T1000 (cell line): ENCODE measurements at places on chromosomes 7 and 10.

GRCh38 chr7:136245327-136246004 lies 268.3 kb upstream of the MTPN start:
- DNase-seq, result no peak

DNA sequence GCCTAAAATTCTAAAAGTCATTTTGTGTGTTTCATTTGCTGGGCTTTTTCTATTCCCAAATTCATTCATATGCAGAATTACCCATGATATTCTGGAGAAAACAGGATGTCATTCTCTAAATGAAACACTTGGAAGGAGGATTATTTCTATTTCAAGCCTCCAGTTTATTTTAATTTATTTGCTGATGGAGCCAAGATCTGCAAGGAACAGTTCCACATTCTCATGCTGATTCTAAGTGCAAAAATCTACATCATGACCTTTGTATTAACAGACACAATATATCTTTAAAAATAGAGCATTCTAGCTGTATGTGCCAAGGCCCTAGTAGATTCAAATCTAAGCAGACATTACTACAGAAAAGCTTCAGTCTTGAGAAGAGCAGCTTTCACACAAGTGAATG lies 51.3 kb upstream of the KCND2 start:
- DNase-seq, result no peak

DNA sequence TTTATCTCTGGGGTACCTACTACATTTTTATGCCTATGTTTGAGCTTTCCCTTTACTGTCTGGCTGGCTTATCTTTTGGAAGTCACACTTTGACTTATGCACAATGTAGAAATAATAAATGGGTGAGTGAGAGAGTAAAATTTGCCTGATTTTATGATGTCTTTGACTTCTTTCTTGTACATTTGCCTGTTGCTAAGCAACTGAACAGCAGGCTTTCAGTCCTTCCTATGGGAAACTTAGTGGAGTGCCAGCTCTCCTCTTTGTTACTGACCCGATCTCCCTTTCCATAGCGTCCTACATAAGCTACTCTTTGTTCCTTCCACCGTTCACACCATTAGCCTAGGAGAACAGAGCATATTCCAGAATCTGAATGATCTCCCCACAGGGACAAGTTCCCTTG lies 4.2 kb downstream of the TAS2R60 start:
- DNase-seq, result no peak

- DNase-seq, result no peak
These were observed 35.0 kb upstream of the DGKB start for GRCh38 chr7:14937581-14937980.

DNA sequence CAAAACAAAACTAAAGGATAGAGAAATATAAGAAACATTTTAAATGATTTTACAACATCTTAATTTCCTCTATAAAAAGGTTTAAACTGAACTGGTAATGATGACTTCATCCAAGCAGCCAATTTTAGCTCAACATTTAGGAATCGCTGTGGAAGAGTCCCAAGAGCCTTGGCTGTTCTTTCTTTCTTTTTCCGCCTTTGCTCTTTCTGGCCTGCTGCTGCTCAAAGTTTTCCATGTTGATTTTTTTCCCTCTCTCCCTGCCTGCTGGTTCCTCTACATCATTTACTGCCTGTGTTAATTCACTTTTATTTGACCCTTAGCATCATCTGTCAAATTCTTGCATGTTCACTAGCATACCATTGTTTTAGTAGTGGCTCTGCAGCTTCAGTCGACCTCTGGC lies 146.9 kb downstream of the EVX1 start:
- DNase-seq, result no peak

- DNase-seq, result peak; percentile 70
These were observed 9.3 kb upstream of the SPOCK2 start for GRCh38 chr10:72097448-72098300.

- no peak for DNase-seq
These were observed 20.9 kb downstream of the FAM24A start for GRCh38 chr10:122931088-122931906.

- no peak for DNase-seq
These were observed 295.0 kb downstream of the BICC1 start for GRCh38 chr10:58807629-58808022.

DNA sequence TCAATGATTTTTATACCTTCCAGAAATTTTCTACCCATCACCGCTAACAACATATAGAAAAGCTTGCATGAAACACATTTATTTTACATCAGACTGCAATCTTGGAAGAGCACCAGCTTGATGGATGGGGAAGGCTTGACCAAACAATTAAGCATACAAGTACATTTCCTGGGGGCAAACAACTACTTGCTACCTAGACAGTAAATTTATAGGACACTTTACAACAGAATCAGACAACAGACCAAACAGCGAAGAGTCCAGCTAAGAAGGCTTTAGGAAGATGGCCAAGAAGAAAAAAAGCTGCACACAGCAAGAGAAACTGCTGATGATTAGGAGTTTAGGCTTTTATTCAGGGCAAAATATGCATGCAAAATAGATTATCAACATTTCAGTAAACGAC lies 8.0 kb downstream of the AASS start:
- DNase-seq, result no peak

GRCh38 chr7:95658676-95659075 lies 62.4 kb upstream of the PDK4 start:
- DNase-seq, result no peak

DNA sequence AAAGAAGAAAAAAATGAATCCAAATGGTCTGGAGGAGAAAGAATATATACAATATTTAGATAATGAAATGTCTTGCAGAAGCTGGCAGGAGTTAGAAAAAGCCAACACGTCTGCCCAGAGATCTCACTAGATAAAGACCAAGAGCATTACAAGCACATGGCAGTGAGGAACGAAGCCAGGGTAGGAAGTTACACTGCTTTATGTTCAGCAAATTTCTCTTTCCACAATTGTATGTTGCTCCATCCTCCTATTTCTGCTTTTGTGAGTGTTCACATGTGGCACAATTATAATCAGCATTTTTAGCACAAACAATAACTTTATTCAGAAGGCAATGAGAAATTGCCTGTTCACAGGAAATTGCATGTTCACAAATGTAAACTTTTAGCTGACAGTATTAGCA lies 53.7 kb downstream of the LRRC17 start:
- DNase-seq, result no peak

- DNase-seq, result no peak
These were observed 41.2 kb upstream of the AKR1E2 start for GRCh38 chr10:4784667-4785333.

GRCh38 chr10:129934196-129934925 lies 29.7 kb downstream of the EBF3 start:
- no peak for DNase-seq

DNA sequence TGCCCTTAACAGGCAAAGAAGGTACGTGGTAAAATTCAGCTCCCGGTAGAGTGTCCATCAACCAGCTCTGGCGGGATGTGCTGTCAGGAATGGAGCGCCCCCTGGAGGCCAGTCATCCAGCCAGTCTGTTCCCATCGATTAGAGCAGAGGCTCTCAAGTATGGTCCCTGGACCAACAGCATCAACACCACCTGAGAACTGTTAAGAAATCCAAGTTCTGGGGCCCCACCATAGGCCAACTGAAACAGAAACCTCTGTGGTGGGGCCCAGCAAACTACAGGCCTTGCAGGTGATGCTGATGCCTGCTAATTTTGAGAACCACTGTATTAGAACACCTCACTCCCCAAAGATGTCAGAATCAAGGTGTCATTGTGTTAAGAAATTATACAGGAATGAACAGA lies 109.2 kb downstream of the DPY19L1 start:
- DNase-seq, result no peak

- DNase-seq, result no peak
These were observed 18.0 kb downstream of the CHST15 start for GRCh38 chr10:124075231-124075955.

DNA sequence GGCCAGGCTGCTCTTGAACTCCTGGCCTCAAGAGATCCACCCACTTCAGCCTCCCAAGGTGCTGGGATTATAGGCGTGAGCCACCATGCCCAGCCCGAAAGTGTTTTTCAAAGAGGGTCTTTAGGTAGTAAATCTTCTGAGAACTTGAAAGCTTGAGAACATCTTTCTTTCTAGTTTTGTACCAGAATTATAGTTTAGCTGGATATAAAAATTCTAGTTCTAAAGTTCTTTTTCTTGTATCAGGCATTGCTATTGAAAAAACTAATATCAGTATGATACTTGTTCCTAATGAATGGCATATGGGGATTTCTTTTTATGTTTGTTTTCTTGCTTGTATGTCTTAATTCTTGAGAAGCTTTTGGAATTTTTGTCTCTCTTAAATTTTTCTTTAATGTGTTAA lies 43.2 kb downstream of the TLX1 start:
- no peak for DNase-seq

DNA sequence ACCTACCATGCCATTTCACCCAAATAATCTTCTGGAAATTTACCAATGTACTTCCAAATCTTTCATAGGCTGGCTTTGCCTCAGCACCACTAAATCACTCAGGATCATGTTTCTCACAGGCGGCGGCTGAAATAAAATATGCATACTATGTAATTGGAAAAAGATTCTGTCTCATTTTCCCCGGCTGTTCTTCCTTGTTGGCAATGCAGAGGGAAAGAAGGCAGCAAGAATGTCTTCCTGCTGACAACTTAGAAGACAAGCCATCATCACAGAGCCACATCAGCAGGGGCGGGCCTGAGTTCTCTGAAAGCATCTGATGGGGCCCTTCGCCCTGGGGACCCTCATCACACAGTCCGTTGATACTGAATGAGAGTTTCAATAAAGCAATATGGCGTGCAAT lies 39.2 kb upstream of the COL1A2 start:
- DNase-seq, result no peak

- DNase-seq, result no peak
These were observed 2.3 kb downstream of the AQP1 start for GRCh38 chr7:30913821-30914515.

- DNase-seq, result no peak
These were observed 32.8 kb downstream of the MKRN1 start for GRCh38 chr7:140446467-140446866.

- no peak for DNase-seq
These were observed 424.1 kb upstream of the NPVF start for GRCh38 chr7:25652366-25652765.

DNA sequence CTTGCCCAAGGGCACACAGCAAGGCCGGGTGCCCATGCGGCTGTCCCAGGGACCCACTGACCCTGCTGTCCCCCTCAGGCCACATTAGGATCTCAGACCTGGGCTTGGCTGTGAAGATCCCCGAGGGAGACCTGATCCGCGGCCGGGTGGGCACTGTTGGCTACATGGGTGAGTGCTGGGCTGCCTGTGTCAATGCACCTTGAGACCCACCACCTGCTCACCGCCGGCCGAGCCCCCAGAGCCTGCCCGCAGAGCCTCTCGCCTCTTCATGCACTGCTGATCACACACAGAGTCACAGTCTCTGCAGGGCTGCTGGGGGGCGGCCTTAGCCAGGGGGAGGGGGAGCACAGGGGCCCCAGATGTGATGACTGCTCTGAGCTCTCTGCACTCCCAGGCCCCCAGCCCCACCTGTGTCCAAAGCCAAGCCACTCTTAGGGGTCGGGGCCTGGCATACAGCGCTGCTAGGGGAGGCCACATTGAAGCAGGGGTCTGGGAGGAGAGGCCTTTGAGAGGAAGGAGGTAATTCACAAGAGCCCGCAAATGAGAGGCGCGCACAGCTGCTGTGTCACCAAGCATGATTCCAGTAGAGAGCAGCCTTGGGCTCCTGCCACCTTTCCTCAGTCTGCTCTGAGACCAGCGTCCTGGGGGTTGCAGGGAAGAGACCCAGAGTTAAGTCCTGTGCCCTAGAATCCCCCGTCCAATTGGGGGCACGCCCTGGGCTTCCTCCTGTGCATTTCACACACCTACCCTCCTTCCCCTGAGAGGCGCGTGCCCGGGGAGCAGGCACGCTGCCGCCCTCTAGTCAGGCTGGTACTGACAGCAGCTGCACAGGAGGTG lies 100.4 kb downstream of the RGS10 start:
- DNase-seq, result no peak

GRCh38 chr10:85864868-85865526 lies 501.6 kb downstream of the GRID1 start:
- DNase-seq, result peak; percentile 30

DNA sequence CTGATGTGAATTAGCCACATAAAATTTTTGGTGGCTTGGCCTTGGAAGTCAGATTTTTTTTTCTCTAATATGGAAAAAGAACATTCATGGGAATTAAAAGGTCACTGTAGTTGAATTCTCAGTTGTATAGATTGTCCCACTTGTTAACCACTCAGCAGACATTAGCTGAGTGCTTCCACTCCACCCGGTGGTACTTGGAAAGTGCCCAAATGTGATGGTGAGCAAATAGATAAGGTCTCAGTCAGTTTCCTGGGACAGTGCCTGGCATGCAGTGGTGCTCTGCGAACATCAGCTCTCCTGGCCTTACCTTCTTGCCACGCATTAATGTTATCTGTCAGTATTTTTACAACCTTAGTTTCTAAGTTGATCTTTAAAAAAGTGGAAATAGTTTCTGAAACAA lies 1.4 kb downstream of the ATP5F1C start:
- no peak for DNase-seq

DNA sequence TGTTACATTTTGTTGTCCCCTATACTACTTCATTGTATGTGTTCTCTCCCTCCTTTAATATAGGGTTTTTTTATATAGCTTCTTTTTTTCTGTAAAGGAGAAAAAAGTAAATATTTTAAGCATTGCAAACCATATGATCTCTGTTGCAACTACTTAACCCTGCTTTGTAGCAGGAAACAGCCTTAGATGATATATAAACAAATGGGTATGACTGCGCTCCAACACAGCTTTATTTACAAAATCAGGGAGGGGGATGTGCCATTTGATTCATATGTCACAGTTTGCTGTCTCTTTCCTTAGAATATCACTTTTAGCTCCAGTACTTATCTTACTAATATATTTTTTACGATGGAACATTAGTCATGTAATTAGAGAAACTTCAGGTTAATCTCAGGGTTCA lies 155.2 kb upstream of the GNAI1 start:
- DNase-seq, result no peak

DNA sequence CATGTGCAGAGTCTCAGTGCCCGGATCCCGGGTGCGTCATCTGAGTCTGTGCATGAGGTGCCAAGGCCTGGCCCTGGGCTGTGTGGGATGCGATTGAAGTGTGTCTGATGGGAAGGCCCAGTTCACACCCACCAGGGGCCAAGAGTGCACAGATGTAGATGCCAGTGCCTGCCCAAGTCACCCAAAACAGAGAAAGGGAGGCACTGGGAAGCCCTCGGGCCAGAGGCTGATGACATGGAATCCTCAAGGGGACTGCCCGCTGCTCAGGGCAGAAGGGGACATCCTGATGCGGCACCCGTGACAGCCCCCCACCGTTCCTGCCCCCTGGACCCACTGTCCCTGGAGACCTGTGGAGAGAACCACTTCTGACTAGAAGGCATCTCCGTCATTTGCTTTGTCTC lies 72.2 kb upstream of the ZNF479 start:
- DNase-seq, result no peak

- no peak for DNase-seq
These were observed 23.5 kb upstream of the CHST15 start for GRCh38 chr10:124116771-124117510.
